ENCODE measurements at places on chromosomes 7 and 10.
A peak's percentile ranks its signal among the peaks of the same experiment; 100 is the strongest.

- no peak for DNase-seq
Measured at GRCh38 chr7:151125470-151125845, 39.2 kb downstream of the AGAP3 start.

DNA sequence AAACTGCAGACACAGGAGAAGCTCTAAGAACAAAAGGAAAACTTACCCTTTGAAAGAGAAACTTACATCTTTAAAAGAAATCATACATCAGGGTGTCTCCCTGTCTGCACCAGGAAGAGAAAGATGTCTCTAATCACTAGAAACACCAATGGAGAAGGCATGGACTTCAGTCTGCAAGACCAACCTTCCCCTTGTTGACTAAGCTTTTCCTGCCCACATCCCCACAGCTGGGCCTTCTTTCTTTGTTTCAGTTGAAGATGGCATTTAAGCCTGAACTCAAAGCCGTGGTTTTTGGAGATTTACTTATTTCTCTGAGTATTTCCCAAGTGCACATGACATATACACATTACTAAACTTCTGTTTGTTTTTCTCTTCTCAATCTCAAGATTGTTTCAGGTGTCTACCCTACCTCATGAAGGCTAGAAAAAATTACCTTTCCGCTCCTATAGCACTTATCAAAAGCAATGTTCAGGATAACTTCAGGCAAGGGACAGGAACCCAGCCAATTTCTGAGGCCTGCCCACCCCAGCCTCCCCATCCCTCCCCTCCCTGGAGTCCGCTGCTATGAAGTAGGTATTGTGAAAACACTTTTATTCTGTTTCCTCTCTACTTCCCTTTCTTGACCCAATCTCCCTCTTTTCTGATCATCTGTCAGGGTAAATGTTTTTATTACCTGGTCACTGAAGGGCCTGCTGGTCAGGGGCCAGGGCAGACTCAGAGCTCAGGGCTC, 2.8 kb upstream of the SLC29A3 start:
- no peak for DNase-seq

DNA sequence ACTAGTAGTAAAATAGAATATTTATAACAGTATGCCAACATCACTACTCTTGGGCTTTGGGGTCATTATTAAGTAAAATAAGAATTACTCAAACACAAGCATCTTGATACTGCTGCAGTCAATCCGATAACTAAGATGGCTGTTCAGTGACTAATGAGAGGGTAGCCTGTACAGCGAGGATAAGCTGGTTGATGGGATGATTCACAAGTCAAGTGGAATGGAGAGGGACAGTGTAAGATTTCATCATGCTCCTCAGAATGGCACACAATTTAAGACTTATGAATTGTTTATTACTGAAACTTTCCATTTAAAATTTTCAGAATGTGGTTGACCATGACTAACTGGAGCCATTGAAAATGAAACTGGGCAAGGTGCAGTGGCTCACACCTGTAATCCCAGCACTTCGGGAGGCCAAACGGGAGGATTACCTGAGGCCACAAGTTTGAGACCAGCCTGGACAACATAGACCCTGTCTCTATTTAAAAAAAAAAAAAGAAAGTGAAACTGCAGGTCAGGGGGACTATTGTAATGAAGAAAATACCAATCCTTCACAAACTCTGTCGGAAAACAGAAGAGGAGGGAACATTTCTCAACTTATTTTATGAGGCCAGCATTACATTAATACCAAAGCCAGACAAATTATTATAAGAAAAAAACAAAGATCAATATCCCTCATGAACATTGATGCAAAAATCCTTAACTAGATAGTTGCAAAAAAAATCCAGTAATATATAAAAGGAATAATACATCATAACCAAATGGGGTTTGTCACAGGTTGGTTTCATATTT, 11.2 kb downstream of the AVL9 start:
- no peak for DNase-seq

- no peak for DNase-seq
Measured at GRCh38 chr7:54856856-54857255, 97.8 kb upstream of the SEC61G start.

DNA sequence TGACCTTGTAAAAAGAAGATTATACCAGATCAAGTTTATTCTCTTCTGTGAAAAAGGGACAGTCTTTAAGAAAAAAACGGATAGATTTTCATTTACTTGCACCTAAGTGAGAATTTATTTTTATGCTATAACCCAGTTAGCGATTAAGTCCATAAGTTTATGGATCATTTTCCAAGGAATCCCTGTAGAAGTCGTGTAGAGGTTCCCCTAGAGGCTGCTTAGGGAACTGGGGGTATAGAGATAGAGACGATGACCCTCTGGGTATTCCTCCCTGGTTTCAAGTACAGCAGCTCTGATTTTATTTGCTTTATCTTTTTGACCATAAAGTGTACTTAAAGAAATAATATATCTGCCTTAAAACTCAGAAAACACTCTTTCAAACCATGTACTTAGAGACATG, 648.4 kb upstream of the LRRTM3 start:
- DNase-seq = no peak

DNA sequence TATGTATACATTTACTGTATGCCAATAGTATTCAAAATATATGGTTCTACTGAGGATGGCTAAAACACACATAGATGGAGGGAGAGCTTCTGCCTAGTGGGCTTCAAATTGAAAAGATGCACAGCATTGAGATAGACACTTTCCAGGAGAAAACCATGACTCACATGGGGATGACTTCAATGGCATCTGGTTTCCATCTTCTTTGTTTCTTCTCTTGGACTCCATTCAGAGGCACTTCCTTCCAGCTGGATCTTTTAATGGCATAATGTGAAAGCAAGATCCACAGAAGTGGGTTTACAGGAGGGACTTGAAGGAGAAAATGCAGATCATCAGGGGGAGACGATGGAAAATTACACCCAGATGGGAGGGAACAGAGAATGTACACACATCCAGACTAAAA, 84.9 kb downstream of the ZNF365 start:
- DNase-seq = no peak

DNA sequence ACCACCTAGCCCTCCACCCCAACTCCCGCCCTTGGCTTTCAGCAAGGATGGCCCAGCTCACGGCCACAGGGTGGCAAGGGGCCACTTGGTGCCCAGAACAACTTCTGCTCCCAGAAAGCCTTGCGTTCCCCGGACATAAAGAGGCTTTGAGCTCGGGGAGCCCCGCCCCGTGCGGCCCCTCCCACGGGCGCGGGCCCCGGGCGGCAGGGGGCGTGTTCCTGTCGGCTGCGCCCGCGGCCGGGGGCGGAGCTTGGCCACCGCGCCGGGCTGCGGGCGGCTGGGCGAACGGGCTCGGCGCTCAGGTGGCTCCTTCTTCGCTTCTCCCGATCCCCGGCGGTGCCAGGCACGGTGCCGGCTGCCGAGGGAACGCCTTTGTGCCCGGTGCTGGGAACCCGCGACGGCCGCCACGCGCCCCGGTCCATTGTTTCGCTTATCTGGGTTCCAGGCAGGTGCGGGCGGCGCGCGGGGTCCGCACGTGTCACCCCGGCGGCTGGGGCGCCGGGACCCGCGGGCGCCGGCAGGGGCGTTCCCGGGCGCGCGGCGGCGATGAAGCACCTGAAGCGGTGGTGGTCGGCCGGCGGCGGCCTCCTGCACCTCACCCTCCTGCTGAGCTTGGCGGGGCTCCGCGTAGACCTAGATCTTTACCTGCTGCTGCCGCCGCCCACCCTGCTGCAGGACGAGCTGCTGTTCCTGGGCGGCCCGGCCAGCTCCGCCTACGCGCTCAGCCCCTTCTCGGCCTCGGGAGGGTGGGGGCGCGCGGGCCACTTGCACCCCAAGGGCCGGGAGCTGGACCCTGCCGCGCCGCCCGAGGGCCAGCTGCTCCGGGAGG, at the start of gene NFE2L3:
Gene NFE2L3, plus strand, starts transcription at position 246 of the 829 bp plus-strand sequence. Its CDS starts 301 bp downstream, at position 547.
- DNase-seq = peak; percentile 85
